CD4-positive, alpha-beta memory T cell (primary cell): ENCODE measurements at places on chromosomes 5 and 9.

- no peak for DNase-seq
These were observed 109.9 kb downstream of the YIPF5 start for GRCh38 chr5:144060598-144060997.

DNA sequence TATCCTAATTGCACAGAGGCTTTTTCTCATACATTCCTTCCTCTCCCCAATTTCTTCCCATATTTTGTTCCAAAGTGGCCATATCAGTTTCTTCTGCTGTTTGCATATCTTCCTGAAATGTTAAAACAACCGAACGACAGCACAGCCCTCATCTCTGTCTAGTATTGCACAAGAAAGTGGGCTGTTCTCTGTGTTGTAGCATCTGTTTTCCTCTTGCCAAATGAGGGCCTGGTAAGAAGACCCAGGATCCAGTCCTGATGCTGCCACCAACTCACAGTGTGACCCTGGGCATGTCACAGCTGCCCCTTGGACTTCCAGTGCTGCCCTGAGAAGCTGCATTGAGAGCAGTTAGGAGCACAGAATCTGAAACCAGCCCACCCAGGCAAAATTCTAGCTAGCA lies 4.1 kb downstream of the SLC31A2 start:
- DNase-seq: no peak

GRCh38 chr5:169791251-169791650 lies 154.2 kb downstream of the DOCK2 start:
- DNase-seq: no peak

DNA sequence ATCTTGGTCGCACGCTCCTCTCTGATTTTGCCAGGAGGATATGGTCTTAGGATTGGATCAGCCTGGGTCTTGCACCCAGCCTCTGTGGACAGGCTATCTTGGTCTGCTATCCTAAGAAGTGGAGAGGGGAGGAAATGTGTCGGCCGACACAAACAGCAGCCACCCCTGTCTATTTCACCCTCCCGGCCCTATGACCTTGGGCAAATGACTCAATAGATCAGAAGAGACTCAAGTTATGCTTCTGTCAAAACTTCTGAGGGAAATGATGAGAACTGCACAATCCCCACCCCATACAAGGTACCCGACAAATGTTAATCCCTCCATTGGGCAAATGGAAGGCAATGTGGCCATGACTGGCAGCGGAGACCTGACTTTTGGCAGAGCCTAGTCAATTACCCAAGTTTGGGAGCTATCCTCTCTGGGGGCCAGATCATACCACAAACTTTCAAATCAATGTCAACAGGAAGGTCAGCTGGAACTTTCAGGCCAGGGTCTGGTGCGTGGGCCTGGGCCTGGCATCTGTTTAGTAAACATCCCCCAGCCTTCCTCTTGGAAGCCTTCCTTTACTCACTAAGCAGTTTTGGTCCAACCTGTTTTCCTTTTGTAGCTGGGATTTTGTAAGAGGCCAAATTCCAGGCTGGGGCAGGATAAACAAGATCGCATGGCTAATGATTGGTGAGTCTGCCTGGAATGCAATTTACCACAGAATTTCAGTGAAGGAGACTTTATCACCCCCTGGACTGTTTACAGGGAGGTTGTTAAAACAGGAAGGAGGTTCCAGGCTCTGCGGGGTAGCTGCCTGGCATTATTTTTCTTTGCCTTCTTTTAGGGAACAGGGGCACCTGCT lies 64.2 kb upstream of the CPEB4 start:
- DNase-seq: no peak

DNA sequence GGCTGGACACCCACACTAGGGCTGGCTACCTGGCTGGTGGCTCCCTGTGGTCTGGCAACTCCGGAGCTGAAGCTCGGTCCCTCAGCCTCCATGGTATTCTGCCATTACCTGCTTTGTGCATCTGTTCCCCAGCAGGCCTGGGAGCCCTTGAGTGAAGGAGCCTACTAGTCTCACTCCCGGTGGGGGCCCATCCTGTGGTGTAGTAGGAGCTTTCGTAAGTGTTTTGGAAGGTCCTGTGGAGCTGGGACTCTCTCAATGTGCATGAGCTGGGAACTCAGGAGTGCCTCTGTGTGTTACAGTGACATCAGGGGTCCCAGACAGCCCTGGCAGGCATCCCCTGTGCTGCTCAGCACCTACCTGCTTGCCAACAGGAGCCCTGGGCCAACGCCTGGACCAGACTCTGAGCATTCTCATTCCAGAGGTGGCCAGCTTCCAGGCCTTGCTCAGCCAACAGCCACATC lies 267.1 kb downstream of the GADD45G start:
- DNase-seq: no peak

GRCh38 chr5:67065237-67065636 lies 131.4 kb downstream of the CD180 start:
- no peak for DNase-seq

DNA sequence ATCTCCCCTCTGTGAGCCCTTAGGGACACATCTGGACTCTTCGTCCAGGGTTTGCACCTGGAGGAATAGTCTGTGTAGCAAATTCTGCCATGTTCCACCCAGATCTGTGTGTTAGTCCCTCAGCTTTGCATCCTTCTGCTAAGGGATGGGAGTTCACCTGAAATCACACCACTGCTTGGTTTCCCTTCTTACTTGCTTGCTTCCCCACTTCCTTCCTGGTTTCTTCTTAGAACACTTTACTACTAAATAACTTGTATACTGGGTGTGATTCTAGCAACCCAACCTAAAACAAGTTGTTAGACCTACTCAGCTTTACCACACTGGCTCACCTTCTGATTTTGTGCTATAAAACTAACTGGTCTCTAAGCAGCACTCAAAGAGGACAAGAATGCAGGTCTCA lies 202.6 kb upstream of the MAP3K1 start:
- peak; percentile 62 for DNase-seq

DNA sequence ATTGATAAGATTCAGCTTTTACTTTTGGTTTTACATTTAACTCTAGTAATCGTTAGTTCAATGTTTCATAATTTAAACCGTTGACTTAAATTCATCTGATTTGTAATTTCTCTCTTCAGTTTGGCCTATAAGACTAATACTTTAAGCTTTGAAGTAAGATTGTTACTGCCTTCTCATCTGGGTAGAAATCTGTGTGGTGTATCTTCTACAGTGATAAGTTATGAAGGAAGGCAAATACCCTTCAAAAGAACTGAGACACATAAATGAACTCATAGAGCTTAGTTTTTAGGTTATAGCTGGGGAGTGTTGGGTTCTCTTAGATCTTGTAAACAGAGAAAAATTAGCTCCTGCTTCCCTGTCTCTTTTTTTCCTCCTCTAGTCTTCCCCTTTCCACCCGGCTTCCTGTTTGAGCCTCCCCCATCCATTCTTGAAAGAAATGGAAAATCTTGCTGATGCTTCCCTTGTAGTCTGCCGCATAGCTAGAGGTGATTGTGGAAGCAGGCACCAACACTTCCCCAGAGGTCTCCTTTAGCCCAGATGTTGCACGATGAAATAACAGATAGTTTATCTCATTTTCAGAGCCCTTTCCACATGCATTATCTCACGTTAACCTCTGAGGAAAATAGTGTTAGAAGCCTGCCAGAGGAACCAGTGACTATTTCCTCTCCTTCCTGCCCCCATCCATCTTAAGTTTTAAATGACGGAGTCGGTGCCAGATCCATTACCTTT lies 2.0 kb upstream of the F2RL2 start:
- no peak for DNase-seq

- DNase-seq: no peak
These were observed 71.2 kb downstream of the TENT4A start for GRCh38 chr5:6784481-6784880.

DNA sequence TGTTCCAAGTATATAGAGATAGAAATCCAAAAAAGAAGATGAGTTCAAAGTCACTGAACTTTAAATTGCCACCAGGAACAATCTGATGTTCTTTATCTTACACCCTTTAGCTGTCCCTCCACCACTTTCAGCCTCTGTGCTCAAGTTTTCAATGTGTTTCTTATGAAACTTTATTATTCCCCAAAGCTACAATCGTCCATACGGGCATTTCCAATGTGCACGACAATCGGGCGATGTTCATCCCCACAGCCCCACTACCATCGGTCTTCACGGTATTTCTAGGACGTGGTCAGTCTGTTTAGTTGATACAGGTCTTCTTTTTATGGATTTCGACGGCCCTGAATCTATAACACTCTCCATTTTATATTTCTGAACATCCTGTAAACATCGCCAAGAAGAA lies 238.7 kb upstream of the DAP start:
- no peak for DNase-seq

DNA sequence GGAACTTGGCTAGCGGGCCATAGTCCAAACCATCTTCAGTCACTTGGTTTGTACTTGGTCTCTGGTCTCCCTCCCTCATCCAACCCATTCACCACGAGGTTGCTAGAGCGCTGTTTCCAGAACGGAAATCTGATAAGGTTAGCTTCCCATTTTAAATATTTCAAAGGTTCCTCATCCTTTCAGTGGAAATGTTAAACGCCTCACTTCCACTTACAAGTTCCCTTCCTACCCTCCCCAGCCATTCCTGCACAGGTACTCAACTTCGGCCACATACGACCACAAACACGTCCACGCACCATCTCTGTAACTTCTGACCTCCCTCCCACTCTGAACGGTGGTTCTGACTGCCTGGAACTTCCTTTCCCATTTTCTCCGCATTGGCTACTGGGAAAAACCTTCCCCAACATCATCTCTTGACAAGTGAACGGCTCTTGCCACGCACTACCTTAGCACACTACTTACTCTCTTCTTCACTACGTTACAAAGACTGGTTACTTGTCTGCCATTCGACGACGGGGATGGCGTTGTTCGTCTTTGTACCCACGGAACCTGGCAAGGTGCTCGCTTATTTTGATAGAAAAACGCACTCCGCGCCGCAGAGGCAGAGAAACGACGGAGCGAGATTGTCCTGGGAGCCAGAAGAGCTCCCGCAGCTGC lies 629 bp downstream of the CCNH start:
- DNase-seq: no peak

- peak; percentile 59 for DNase-seq
These were observed 15.8 kb upstream of the LCP2 start for GRCh38 chr5:170313344-170313743.

DNA sequence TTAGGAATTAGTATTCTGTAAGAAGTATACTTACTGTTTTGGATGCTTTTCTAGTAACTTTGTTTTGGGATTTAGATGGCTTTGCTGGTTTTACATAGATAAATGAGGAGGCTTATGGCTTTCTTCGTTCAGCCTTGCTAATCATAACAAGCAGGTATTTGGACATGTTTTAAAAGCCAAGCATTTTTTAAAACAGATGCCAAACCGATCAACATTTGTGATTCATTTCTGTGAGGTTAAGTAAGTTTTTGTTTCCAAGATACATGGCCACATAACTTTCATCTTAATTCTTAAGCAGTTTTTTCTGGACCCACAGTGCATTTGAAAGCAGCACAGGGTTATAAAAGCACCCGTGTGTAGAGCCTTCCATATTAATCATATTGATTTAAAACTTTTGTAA lies 21.7 kb downstream of the TARS1 start:
- no peak for DNase-seq

DNA sequence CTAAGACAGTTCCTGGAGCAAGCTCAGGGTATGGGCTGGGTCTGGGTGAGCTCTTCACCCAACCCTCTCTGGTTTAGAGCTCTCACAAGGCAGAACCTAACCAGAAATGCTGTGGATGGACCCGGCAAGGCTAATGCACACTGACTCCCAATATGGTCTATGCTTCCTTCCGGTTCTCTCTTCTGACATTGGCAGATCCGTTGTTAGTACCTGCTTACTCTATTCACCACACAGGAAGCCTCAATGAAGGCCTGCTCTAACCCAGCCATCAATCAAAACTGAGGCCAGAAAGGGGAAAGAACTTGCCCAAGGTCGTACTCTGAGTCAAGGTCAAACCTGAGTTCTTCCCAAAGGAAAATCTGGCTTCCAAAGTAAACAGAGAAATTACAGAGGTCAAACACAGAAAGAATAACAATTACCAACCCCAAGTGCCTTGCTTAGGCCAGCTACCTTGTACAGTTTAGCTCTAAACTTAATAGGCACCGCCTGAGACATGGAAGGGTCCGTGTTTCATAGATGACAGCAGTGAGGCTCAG lies 46.0 kb upstream of the AKNA start:
- DNase-seq: no peak

DNA sequence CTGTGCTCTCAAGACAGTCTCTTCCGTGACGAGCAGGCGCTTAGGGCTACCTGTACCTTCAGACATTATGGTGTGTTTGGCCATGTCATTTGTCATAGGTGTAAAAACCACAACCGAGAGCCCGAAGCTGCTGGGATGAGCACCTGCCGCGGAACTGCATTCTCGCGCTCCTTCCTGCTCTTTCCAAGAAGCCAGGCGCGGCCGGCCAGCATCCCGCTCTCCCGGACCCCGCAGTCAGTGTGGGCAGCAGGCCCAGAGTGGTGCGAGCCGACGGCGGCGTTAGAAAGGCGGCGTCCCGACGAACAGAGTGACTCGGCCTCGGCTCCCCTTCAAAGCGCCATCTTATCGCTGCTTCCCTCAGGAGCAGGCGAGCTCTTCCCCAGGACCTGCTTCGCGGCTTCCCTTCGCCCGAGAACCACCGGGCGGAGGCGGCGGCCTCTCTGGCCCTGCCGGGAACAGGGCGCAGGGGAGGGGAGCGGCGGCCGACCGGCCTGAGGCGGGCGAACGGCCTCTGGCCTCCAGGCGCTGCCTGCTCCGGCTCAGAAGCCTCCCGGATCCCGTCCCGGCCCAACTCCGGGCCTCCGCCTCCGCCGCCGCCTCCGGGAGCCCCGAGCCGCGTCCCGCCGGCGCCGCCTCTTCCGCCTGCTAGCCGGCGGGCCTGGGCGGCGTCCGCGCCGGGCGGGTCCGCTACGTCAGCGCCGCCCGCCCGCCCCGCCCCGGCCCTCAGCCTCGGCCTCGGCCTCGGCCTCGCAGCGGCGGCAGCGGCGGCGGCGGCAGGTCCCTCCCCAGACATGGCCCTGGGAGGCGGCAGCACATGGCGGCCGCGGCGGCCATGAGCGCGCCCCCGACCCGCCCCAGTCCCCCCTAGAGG lies at the start of gene FAM120A:
Gene FAM120A, plus strand, starts transcription at position 741 of the 871 bp plus-strand sequence. CDS start 231 bp downstream, outside the sequence.
- DNase-seq: peak; percentile 76

DNA sequence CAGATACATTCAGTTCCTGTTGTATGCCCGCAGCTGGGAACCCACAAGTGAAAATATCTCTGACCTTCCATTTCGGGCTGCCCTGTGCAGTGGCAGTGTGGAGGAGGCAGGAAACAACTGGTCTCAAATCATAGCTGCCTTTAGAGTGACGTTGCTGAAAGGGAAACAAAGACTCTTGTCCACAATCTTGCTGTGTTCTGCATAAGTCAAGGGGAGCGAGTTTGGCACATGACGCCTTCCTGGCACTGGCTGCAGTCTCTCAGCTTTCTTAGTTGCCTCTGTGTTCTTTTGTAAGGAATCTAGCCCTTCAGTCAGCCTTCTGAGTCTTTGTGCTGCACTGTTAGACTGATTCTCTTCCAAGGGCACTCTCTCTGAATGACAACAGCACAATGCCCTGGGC lies 24.0 kb downstream of the ADAMTS16 start:
- DNase-seq: no peak

- DNase-seq: no peak
These were observed 30.2 kb downstream of the PTPN3 start for GRCh38 chr9:109467936-109468335.
